H1 (cell line): ENCODE measurements at places on chromosomes 6 and 20.

GRCh38 chr20:51139891-51140290 is 117.0 kb upstream of the KCNG1 start:
- no peak for DNase-seq

- no peak for DNase-seq
These were observed 8.6 kb downstream of the AARS2 start for GRCh38 chr6:44304282-44305199.

DNA sequence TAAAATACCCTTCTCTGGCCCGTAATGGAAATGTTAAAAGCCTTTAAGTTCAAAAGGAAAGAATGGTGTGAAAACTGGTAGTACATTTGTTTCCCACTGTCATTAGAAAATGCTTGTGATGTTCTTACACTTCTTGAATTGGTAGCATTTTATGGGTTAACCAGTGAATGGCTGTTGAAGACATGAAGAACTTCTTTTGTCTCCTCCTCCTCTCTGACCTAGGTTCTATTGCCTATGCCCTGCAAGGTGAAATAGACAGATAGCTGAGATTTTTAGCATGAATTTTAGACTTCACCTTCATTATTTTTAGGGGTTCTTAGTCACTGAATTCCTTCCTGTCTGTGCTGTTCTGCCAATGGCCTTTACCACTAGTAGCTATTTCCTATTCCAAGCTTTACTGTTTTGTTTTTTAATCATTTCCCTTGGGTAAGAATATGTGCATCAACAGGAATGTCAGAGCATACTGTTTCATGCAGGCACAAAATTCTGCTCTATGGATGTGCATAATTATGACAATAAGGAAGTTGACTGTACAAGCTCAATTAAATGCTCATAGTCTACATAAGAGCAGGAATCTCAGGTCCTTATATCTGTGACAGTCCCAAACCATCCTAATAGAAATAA is 4.9 kb downstream of the TNFAIP3 start:
- no peak for DNase-seq

GRCh38 chr20:48562586-48563116 is 265.1 kb downstream of the PREX1 start:
- DNase-seq: no peak

DNA sequence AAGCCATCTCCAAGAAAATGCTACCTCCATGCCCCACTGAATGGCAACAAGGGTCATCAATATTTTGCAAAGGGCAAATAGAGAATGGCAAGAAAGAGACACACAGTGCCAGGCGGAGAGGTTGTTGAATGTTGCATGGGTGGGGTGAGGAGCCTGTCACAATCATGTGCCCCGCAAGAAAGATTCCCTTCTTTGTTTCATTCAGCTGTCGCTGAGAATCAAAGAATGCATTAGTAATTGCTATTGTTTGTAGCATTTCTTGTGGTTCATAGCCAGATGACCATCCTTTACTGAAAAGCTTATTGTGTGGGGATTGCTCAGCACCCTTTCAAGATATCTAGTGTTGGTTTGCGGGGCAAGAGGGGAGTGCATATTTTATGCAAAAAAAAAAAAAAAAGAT is 166.5 kb upstream of the QKI start:
- DNase-seq: no peak
